CD4-positive, alpha-beta T cell (primary cell): ENCODE measurements at places on chromosomes 6 and 20.
A peak's percentile ranks its signal among the peaks of the same experiment; 100 is the strongest.

DNA sequence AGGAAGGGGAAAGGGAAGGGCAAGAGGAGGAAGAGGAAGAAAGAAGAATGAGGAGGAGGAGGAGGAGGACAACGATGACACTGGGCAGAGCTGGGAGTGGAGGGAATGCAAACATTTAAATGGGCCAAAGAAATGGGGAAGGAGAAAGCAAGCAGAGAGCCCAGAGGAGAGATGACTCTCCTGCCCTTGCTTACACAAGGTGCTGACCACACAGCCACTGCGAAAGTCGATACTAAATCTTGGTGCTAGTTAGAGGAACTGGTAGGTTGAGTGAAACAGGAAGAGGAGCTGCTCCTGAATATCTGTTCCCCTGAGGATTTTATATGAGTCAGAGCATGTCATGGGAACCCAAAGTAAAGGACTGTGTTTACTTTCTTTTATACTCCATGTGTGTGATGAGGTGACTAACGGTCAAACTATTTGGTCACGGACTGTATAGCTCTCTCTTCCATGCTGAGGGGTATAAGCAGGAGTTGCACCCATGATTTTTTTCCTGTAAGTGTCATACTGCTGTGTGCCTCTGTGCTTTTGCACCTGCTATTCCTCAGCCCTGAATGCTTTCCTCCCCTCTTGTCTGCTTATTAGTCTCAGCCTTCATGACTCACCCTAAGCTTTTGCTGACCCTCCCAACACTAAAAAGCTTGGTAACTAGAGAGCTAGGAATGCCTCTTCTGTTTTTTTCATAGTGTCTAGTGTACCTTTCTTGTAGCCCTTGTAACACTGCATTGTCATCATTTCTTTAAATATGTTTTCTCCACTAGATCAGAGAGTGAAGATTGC, 9.5 kb upstream of the PAQR8 start:
- no peak for DNase-seq

- DNase-seq = peak; percentile 40
These were observed 11.9 kb downstream of the SYNE1 start for GRCh38 chr6:152625213-152625612.

GRCh38 chr20:25043499-25044260, 14.3 kb downstream of the ACSS1 start:
- DNase-seq = no peak

DNA sequence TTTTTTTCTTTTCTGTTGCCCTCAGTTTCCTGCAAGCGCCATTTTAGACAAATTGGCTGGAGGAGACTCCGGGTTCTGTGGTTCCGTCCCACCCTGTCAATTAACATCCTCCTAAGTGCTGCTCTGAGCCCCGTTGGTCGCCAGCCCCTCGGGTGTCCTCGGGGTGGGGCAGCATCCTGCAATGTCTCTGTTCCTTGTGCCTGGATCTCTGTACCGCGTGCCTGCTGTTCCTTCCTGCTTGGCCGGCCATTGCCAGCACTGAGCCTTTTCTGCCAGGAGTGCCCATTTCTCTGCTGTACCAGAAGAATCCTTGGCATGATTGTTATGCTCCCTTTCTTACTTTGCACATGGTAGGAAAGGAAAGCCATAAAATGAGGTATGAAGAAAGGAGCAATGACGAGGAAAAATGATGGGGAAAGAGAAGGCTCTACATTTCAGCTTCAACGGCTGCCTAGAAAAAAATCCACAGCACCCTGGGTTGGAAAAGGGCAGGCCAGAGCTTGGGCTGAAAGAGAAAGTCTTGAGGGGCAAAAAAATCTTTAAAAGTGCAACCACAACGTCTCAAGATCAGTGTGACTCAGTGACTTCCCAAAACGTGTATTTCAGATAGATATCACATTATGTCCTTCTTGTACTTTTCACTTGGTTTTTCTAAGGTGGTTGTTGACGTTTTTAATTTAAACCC, 256.7 kb downstream of the CLIC5 start:
- no peak for DNase-seq

- DNase-seq = no peak
These were observed 20.4 kb downstream of the ZNF184 start for GRCh38 chr6:27452496-27452897.

GRCh38 chr20:35611482-35611881, 4.1 kb upstream of the SPAG4 start:
- DNase-seq = no peak

GRCh38 chr6:145544041-145544440, 191.3 kb downstream of the EPM2A start:
- no peak for DNase-seq

DNA sequence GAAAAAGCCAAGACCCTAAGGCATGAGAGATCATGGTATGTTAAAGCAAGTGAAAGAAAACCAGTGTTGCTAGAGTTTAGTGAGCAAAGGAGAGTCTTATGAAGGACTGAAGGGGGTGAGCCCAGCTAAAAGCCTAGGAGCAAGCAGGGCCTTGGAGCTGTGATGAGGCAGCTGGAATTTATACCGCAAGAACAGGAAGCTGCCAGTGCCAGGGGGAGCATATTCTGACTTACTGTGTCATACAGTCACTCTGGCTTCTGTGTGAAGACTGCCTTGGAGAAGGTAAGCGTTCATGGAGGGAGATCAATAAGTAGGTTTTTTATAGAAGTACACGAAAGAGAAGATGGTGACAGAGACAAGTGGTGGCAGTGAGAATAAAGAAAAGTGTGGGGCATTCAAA, 308.9 kb upstream of the THEMIS start:
- DNase-seq = no peak

GRCh38 chr6:13445005-13445743, 42.2 kb downstream of the GFOD1 start:
- DNase-seq = peak; percentile 55

DNA sequence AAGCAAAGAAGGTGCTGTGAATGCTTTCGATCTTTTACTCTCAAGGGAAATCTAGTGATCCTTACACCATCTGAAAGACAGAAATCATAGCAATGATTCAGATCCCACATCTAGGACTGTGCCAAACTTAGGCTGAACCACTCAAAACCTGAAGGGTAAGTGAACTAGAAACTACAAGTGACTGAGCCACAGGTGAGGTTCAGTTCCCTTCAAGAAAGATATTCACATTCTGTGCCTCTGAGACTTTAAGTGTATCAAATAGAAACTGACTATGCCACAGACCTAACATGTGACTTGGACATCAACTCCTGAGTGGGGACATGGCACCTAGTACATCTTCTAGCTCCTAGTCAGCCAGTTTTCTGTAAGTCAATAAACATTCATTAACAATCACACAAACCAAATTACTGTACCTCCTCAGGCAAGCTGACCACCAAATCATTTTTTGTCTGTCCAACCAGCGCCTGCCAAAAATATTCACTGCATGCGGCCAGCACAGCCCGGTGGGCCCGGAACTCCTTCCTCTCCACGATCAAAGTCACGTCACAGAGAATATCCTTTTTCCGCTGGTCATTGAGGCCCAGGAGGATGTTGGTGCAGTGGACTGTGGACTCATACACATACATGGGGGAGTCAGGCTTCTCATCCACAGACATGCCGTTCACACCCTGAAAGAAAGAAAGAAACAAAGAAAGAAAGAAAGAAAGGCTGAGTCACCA, 114.1 kb downstream of the GJA10 start:
- DNase-seq = no peak

DNA sequence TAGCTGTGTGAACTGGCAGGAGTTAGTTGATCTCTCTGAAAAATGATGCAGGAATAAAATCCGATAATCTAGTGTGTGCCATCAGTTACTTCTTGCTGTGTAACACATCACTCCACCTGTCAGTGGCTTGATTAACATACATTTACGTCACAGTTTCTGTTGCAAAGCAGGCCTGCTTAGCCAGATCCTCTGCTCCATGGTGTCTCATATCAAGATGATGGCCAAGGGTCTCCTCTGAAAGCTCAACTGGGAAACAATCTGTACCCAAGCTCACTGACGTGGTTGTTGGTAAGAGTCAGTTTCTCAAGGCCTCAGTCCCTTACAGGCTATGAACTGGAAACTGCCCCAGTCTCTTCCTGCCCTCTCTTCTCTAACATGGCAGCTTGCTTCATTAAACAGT, 51.8 kb downstream of the FOXA2 start:
- DNase-seq = no peak

- peak; percentile 78 for DNase-seq
These were observed 19.7 kb downstream of the SLC17A9 start for GRCh38 chr20:62971950-62972844.

DNA sequence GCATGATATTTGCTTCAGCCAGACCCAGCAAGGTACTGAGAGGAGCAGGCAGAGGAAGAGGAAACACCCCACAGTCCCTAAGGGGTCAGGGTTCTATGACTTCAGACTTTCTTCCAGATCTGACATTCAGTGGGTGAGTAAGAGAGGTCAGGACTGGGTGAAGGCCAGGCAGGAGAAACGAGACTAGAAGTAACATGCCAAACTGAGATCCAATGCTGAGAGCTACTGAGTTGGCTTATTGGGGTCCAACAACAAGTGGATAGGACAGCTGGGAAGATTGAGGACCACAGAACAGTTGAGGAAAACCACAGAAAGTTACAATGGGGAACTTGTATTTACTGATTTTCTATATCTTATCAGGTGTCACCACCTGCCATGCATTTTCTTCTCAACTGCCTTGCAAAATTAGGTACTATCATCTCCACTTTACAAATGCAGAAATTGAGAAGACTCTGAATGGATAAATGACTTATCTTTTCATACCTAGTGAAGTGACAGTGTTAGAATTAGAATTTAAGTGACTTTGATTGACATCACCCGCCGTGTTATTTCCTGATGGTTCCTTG, 43.8 kb upstream of the HIVEP1 start:
- no peak for DNase-seq

DNA sequence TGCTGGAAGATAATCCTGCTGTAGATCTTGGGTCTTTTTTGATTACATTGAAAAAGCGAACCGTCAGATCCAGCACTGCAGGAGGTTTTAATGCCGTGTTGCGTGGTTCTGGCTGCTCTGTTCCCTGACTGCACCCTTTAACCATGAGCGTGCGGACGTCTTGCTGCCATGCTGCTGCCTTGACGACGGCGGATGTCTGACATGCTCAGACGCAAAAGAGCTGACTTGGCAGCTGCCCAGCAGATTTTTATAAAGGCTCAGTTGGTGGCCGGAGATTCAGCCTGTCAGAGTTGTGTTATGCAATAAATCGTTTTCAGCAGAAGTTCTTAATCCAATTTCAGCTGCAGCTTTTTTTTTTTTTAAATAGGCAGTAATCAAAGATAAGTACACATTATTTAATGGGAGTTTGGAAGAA, 119.4 kb downstream of the JARID2 start:
- DNase-seq = peak; percentile 27

DNA sequence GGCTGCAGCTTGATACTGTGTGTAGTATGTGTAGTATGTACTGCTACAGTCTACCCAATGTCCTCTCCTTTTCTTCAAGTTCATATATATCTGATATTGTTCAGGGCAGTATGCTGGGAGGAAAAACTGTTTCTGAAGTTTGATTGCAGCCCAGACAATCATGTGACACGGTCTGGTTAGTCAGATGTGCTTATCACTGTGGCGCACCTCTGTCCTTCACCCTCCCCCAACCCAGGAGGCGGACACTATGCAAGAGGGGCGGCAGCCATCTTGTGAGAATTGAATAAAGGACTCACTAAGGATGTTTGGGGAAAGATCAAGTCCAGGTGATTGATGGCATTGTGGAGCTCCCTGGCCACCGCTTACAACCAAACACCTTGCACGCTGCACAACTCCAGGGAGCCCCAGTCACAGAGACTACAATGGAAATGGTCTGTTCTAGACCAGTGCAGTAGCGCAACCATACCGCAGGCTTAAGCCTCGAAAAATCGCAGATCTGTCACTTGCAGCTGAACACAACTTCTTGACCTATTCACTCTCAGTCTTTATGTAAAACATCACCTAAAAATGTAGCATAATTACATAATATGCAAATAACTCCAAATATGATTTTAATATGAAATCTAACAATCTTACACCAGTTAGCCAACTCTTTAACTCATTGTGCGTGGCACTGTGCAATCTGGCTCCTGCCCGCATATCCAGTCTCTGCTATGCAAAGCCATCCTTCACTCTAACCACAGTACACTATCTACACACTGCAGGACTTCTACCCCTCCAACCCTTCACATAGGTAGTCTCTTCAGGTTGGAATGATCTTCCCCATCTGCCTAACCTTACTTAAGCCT, 79.3 kb downstream of the VGLL2 start:
- no peak for DNase-seq

DNA sequence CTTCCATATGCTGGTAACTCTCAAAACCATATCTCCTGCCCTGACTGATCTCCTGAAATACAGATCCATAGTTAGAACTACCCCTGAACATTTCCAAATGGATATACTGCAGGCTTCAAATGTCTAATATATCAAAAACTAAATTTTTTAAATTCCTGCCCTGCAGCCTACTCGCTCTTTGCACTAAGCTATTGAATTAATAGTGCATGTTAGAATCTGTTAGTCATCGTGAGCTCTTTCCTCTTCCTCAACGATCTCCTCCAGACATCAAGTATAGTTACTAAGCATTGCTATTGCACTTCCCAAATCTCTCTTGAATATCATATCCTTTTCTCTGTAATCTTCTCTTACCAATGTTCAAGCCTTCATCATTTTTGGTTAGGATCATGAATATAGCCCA, 26.0 kb upstream of the RSPO3 start:
- no peak for DNase-seq

DNA sequence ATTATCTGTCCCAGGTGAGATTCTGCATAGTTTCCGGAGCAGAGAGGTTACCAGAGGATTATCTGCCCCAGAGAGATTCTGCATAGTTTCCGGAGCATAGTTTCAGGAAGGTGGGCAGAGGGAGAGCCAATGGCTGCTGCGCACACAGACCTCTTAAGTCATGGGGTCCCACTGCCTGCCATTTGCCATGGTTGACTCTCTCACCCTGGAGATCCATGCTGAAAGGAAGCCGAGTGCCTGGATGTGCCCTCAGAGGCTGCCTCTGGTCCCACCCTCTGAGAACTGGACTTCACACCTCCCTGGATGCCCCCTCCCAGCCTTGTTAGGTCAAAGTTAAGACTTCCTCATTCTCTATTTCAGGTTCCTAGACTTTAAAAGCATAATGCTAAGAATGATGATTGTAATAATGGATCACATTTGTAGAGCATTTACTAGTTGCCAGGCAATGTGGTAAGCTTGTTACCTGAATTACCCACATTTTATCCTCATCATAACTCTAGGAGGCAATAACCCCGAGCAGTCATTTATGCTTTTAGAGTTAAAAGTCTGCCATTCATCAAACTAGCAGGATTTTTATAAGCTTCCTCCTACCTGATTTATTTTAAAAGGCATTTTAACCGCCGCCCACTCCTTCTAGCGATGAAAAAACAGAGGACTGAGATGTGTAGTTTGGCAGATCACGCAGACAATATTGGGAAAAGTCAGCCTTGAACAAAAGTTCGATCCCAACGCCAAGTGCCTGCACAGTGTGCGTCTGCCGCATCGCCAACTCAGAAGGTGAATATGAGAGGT, 11.9 kb downstream of the SERPINB9 start:
- no peak for DNase-seq

DNA sequence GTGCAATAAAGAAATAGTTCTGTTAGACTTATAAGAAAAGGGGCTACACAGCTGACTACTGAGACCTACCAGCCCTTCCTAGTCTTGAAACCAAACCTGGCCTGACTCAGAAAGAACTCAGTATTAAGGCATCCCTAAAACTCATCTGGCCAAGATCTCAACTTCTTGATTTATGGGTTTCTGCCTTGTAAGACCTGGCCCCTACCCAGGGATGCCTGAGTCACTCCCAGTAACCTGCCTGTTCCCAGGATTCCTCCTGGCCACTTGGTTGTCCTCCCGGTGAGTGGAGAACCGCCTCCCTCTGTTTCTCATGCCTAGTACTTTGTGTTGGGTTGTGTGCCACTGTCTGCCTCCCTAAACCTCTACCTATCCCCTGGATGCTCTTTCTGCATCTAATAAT, 189.4 kb upstream of the PREP start:
- no peak for DNase-seq
